ENCODE measurements at places on chromosomes 1 and 21.

GRCh38 chr1:41514381-41514780 is 29.9 kb upstream of the EDN2 start:
- DNase-seq: no peak

DNA sequence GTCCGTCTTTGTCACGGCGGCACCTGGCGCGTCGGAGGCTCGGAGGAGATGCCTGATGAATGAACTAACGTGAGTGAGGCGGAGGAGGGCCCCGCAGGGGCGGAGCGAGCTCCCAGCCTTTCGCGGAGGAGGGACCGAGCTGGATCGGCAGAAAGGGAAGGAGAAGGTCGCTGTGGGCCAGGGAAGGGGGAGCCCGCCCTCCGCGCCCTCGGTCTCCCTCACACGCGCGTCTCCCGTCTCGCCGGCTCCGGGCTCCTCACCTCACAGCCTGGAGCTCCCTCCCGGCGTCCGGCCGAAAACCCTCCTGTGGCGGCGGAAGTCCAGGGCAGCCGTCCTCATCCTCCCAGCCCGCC is 519 bp downstream of the ZNF496 start:
- peak; percentile 69 for DNase-seq

DNA sequence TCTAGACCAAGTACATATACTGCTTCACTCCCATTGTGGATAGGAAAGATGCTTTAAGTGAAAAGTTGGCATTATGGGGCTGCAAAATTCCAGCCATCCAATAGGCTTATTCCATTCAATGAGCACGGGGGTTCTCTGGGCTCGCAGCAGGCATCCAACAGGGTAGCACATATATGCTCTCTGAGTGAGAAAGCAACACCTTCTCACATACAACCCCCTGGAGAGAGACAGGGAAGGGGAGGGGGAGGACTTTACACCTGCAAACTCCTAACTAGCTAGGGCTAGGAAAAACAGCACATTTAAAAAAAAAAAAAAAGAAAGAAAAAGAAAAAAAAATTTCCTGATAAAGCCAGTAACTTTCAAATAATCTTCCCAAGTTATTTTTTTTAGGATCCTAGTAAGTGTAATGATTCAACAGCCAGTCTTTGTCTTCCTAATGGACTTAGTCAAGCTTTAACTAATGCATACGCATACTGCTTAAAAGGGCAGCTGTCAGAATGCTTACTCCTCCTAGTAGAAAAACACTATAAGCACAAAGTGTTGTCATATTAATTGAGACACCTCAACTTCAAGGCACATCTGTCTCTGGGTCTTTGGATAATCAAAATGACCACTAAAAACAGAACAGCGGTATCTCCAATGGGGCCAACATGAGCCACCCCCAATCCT is 18.7 kb downstream of the PSMB2 start:
- no peak for DNase-seq

DNA sequence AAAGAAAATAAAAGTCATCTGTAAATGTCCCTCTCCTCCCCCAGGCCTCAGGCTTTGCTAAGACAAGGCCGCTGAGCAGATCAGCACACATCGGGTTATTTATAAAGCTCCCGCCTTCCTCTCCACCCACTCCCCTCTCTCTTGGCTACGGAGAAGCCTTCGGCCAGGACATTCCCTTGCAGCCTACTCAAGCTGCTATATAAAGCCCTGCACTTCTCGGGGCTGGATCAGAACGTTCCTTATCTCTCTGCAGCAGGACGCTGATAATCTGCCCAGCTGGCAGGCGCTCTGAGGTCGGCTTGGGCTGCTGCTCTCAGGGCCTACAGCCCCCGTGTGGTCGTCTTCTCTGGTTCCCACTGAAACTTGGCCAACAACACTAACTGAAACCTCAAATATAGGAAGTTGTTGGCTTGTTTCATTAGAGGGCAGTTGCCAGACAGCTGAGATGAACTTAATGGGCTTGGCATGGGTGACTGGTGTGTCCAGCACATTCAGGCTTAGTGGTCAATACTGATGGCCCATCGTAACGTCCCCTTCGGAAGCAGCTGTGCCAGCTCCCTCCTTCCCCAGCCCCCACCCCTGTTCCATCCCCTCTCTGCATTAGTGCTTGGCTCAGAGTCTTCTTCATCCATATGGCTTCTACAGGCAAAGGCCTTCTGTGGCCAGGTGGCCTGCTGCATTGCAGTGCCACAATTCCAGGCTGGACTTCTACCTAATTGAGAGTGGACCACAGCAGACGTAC is 64.6 kb downstream of the IER5 start:
- DNase-seq: no peak

DNA sequence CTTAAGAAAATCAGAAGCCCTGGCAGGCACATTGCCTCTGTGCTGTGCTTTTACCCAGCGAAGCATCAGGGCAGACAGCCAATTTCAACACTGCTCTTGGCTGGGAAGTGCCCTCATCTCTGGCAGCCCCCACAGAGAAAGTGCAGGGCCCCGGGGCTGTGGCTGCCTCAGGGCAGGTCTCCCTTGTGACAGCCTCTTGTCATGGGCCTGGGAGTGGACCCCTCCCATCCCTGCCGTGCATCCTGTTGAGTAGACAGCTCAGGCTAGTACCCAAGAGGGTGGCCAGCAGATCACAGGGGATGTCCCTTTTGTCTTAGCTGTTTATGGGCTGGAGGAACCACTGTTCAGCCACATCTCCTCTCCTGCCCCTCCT is 23.3 kb downstream of the TTC34 start:
- DNase-seq: no peak

DNA sequence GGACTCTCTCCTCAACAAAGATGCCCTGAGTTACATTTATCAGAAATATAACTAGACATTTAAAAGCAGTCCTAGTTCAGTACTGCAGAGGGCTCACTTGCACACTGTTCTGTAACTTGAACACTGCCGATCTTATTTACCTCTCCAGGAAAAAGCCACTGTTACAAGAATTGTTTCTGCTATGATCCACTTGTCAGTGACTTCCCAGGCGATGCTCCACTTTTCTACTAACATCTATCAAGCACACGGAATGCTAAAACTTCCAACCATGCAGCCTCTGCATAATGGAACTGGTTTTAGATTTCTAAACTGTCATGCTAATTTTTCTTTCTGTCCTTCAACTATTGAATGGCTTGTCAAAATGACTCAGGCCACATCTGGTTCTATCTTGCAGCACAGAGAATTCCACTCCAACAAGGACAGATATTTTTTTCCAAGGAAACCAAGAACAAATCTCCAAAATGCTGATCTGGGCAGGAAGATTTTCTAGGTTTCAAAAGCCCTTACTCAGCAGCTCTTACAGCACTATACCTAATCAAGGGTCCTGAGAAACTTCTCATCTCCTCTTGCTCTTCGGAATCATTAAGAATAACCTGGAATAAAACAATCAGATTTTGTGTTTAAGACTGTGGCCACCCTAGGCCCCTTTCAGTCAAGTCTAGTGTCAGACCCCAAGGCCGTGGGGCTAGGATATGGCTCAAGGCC is 9.9 kb downstream of the SEC16B start:
- DNase-seq: peak; percentile 8

- DNase-seq: no peak
Measured at GRCh38 chr1:190479516-190479915, 1.9 kb upstream of the BRINP3 start.

DNA sequence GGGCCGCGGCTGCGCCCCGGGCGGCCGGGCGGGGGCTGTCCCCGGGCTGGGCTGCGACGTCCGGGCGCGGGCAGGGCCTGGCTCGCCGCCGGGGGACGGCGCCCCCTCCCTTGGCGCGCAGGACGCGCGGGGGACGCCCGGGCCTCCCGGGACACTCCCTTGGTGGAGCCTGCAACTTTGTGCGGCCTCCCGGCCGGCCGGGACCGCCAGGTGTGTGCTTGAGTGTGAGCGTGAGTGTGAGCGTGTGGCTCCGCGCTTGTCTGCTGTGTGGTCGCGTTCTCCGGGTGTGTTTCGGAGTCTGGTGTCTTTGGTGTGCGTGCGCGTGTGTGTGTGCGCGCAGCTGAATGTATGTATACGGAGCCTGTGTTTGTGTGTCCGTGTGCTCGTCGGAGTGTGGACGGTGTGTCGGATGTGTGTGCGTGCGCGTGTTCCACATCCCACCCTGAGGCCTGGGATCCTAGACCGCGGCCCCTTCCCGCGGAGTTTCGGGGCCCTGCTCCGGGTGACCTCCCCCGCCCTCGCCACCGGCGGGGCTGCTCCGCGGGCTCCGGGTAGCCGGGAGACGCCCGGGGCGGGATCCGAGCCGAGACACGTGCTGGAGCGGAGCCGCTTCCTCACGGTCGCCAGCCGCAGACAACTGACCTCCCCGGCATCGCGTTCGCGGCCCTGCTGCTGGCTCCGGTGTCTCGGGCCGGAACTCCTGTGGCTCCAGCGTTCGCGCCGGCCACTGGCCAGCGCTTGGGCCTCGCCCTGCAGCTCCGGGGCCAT is 1.7 kb downstream of the PTPRU start:
- peak; percentile 26 for DNase-seq

DNA sequence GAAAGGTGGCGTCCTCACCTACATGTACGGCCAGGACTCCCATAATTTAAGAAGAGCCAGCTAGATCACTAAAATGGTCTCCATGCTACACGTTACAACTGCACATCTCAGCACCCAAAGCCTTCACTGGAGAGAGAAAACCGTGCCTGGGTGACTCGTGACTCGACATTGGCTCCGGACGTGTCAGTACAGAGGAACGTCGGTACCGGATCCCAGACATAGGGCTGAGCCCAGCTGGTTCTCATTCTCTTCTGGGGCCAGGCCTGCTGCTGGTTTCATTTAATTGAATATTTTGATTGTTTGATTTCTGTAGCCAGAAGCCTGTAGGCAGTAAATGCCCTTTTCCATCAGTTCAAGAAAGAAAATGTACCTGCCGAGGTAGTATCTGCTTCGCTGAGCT is 93.1 kb downstream of the HHIPL2 start:
- DNase-seq: no peak

- DNase-seq: no peak
Measured at GRCh38 chr1:78640462-78640861, 9.2 kb upstream of the IFI44 start.

GRCh38 chr1:62523860-62524259 is 73.5 kb upstream of the ANGPTL3 start:
- DNase-seq: no peak

DNA sequence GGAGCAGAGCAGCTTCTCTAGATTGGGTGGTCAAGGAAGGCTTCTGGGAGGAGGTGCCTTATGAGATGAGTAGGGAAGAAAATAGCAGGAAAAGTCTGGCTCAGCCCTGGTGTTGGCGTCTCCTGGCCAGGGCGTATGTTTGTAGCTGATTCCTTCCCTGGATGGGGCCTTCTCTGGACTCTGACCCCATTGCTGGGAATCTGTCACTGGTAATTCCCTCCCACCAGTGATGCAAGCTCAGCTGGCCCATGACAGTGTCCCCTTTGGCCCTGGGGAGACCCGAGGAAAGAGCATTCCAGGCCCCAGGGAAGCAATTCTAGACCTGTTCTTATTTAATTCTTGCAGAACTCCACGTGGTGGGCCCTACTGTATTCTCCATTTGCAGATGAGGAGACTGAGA is 20.7 kb downstream of the IGSF21 start:
- DNase-seq: no peak

DNA sequence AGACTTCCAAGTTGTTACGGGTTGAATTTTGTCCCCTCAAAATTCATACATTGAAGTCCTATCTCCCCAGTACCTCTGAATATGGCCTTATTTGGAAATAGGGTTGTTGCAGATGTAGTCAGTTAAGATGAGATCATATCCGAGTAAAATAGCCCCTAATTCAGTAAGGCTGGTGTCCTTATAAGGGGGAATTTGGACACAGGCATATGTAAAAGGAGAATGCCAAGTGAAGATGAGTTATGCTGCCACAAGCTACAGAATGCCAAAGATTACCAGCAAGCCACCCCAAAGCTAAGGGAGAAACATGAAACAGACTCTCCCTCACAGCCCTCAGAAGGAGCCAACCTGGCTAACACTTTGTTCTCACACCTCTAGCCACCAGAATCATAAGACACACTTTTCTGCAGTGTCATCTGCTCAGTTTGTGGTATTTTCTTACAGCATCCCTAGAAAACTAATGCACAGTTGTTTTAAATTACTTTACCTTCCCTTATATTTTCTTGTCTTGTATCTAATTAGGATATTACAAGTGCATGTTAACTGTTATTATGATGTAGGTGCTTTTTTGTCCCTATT is 43.3 kb upstream of the PRDX6 start:
- DNase-seq: no peak

GRCh38 chr21:44547656-44548331 is 3.5 kb downstream of the KRTAP10-2 start:
- DNase-seq: no peak

DNA sequence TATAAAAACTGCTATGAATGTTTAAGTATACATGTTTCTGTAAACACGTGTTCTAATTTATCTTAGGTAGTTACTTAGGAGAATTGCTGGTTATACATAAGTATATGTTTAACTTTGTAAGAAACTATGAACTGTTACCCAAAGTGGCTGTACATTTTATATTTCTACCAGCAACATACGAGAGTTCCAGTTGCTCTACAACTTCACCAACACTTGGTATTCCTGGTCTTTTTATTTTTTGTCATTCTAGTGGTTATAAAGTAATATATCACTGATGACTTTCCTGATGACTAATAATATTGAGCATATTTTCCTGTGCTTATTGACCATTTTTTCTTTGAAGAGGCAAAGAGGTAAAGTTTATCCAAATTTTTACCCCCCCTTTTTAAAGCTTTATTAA is 76.0 kb downstream of the KIAA0319L start:
- no peak for DNase-seq

DNA sequence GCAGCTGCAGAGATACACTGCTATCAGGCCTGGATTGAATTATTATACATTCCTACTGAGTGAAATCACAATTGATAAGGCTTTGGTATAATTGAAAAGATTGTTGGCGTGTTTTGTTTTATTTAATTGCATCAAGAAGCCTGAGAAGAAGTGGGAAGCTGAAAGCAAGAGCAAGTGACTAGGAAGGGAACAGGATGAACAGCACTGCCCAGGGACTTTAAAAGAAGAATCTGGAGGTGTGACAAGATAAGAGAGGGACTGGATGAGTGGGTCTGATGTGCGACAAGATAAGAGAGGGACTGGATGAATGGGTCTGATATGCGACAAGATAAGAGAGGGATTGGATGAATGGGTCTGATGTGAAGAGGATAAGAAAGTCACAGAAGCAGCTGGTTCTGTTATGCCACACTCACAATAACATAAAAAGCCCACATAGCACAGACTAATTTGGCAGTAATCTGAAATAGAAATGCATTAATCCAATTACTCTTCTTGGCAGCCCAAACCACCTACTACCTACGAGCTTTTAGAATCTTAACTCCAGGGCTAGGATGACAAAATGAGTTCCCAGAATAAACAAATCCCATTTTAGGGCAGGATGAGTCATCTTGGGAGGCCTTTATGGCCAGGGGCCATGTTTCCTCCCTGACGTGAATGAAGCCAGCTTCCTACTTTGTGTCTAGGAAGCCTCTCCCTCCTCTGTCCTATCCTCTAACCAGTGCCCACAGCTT is 129.7 kb downstream of the DUSP10 start:
- peak; percentile 37 for DNase-seq

GRCh38 chr1:59641836-59642235 is 172.9 kb upstream of the HOOK1 start:
- DNase-seq: no peak

- DNase-seq: no peak
Measured at GRCh38 chr1:183310753-183311479, 107.3 kb downstream of the NMNAT2 start.
